ENCODE measurements at places on chromosomes 5 and 9.

DNA sequence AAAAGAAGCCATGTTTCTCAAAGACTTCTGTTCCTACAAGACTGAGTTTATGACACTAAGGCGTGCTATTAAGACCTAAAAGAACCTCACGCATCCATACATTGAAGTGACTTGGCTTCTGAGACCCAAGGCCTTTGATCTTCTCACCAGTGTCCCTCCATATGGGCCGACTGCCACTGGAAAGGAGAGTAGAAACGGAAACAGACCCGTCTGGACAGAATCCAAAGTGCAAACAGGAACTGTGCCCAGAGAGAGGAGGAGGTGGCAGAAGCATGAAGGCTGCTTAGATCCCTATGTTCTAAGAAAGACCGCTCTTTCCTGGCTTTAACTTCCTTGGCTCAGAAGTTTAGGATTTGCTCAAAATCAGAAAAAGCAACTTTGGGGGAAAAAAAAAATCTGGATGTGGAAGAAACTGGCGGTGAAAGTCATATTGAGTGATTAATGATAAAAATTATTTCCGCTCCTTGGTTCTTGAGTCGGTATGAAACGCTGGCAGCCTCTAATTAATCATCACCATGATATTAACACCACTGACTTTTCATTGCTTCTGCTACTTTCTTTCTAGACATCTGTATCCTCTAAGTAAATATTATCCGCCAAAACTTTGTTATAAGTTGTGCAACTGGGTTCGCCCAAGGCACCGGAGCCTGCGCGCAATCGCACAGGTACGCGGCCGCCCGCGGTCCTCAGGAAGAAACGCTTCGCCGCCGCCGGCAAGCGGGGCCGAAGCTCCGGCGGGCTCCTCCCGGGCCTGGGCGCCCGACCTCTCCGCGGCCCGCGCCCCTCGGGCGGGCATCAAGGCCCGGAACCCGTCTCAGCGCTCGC lies 726 bp downstream of the DAP start:
- peak; percentile 84 for DNase-seq

GRCh38 chr5:174120401-174121005 lies 75.0 kb downstream of the NSG2 start:
- DNase-seq, result no peak

GRCh38 chr9:75235632-75236031 lies 147.3 kb downstream of the OSTF1 start:
- DNase-seq, result peak; percentile 38

GRCh38 chr5:151448038-151448985 lies 909 bp downstream of the SLC36A1 start:
- DNase-seq, result peak; percentile 60

- peak; percentile 34 for DNase-seq
Measured at GRCh38 chr5:147223343-147223742, 11.5 kb upstream of the STK32A start.

- DNase-seq, result no peak
Measured at GRCh38 chr9:93951655-93952118, 3.5 kb downstream of the BARX1 start.

- DNase-seq, result peak; percentile 30
Measured at GRCh38 chr5:170070556-170071412, 34.9 kb upstream of the FOXI1 start.

- DNase-seq, result no peak
Measured at GRCh38 chr5:26761446-26761845, 276.9 kb downstream of the CDH9 start.

- no peak for DNase-seq
Measured at GRCh38 chr9:134365791-134366222, 39.6 kb downstream of the RXRA start.

DNA sequence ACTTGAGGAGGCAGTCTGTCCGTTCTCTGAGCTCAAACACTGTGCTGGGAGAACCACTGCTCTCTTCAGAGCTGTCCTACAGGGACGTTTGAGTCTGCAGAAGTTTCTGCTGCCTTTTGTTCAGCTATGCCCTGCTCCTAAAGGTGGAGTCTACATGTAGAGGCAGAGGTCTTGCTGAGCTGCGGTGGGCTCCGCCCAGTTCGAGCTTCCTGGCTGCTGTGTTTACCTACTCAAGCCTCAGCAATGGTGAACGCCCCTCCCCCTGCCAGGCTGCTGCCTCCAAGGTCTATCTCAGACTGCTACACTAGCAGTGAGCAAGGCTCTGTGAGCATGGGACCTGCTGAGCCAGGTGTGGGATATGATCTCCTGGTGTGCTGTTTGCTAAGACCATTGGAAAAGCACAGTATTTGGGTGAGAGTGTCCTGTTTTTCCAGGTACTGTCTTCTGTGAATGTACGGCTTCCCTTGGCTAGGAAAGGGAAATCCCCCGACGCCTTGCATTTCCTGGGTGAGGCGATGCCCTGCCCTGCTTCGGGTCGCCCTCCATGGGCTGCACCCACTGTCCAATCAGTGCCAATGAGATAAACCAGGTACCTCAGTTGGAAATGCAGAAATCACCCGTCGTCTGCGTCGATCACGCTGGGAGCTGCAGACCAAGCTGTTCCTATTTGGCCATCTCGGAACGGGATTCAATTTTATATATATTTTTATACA lies 58.5 kb downstream of the CNTRL start:
- no peak for DNase-seq

Measured in PC-3 (cell line).